ENCODE measurements at places on chromosomes 4 and X.

DNA sequence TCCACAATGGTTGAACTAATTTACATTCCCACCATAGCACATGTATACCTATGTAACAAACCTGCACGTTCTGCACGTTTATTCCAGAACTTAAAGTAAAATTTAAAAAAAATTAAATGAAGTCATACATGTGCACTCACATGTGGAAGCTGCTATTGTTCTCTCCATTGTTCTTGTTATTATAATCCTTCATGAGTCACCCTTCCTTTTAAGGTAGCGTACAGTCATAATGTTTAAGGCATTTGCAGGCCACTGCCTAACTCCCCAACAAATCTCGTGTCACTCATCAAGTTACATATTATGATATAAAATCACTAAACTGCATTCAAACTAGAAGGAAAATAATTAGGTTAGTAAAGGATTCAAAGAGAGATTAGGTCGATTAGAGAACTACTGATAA is 63.6 kb downstream of the SLC7A11 start:
- no peak for DNase-seq

DNA sequence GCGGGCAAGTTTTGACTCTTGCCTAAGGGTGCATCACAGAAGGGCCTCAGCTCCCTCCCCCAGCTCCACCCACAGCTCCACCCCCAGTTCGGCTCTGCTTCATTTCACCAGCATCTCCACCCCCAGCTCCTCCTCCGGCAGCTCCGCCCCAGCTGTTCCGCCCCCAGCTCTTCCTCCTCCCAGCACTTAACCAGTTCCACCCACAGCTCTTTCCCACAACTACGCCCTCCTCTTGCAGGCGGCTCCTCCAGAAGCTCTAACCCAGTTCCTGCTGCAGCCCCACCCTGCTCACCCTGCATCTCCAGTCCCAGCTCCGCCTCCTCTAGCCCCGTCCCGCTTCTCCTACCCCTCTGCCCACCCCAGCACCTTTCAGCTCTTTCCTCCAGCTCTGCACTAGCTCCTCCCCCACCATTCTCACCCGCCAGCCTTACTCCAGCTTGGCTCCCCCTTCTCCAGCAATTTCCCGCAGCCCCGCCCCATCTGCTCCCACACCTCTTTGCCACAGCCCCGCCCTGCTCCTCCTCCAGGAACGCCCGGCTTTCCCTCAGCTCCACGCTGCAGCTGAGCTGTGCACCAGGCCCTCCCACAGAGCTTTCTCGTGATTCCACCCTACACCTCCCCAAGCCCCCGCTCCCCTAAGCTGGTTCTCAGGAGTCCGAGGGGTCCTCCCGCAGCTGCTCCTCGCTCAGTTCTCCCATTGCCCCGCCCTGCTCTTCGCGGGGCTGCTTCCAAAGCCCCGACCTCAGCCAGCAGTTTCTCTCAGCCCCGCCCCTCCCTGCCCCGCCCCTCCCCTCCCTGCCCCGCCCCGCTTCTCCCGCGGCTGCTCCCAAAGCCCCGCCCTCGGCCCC is 1.3 kb upstream of the EOLA1 start:
- DNase-seq: peak; percentile 68

GRCh38 chr4:52685316-52685715 is 26.2 kb upstream of the USP46 start:
- DNase-seq: no peak

DNA sequence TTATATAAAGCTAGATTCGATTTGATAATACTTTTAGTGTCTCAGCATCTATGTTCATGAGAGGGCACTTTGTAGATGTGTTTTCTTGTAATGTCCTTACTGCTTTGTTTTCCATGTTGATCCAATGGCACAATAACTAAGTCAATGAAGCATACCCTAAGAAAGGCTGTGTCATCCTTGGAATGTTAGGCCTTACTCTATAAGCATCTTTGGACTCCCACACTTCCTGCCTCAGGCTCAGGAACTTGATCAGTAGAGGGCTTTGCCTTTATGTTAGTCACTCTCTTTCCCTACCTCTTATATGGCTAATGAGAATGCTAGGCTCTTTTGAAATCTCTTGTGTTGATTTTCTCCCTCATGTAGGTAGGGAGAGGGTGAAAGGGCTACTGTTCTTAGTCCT is 33.2 kb upstream of the EDA2R start:
- DNase-seq: no peak

GRCh38 chr4:13054420-13054970 is 429.6 kb downstream of the RAB28 start:
- DNase-seq: no peak

Data from right renal pelvis (tissue), 4 donors.